ENCODE measurements at places on chromosomes 12 and 14. TPM values are rescaled to one million over a fixed set of nuclear protein-coding genes. Genes with fewer than 3 reads are reported as not detected.

Gene INHBC
- total RNA-seq: not detected

Gene SDR9C7
- not detected for total RNA-seq

Gene CCDC184
- total RNA-seq: 0.22 TPM

Gene GPHB5
- total RNA-seq: not detected

Gene ADCY6
- 54.9 TPM for total RNA-seq

Gene MMP14
- total RNA-seq: 486 TPM

Gene EEF1AKMT3
- 14.8 TPM for total RNA-seq

DNA sequence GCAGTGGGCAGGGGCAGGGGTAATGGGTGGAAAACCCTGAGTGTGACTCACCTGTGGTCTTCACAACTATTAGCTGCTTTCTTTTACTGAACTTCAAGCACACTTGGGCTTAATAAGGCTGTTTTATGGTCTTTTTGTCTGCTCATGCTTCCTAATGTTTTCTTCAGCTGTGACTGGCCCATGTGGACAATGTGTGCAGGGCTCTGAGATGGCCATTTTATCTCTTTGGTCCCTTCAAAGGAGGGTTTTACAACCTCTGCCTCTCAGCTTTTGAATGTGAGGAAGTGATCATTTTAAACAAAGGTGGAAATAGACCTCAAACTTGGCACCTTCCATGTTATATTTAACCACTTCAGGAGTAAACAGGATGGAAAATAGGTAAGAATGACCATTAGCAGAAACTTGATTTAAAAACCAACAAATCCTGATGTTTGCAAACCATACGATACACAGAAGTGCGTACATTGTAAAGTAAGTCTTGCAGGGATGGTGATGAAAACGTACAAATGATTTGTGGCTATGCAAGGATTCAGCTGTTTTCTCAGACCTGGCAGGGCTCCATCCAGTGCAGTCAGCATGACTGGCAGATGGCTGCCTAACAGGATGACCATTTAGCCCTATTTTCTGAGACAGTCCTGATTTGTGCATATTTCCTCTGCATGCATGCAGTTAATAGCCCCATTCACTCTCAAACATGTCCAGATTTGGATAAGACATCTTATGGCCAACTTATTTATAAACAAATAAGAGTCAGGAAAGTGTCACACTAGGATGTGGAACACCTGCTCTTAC, 103.2 kb downstream of the SLC38A4 start:
- no peaks in the 10 kb centered on the region for H3K36me3 ChIP-seq
- DNase-seq: no peak
- no peaks in the 10 kb centered on the region for H3K27me3 ChIP-seq
- H3K4me3 ChIP-seq: no peak overlapping the region
- no peak overlapping the region for H3K27ac ChIP-seq

- H3K4me1 ChIP-seq: peaks cover 10% of the 10 kb centered on the region
- H3K4me3 ChIP-seq: no peak overlapping the region
- H3K27me3 ChIP-seq: peaks cover 8% of the 10 kb centered on the region
- no peak for DNase-seq
- H3K27ac ChIP-seq: no peak overlapping the region
Observed at GRCh38 chr12:122208073-122208820, 4.7 kb downstream of the B3GNT4 start.

DNA sequence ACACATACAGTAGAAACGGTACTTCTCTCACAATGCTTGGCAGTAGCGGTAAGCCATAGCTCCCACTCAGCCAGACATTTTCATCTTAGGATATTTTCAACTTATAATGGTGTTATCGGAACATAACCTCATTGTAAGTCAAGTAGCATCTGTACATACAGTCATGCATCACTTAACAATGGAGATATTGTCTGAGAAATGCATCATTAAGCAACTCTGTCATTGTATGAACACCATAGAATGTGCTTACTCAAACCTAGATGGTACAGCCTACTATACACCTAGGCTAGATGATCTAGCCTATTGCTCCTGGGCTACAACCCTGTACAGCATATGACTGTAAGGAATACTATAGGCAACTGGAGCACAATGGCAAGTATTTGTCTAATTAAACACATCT, 40.8 kb downstream of the RPS6KA5 start:
- H3K36me3 ChIP-seq: no peaks in the 10 kb centered on the region
- H3K4me1 ChIP-seq: no peaks in the 10 kb centered on the region
- no peak overlapping the region for H3K27ac ChIP-seq

GRCh38 chr14:58987591-58987990, 200.9 kb upstream of the DAAM1 start:
- no peak for DNase-seq
- H3K4me3 ChIP-seq: no peak overlapping the region
- H3K36me3 ChIP-seq: no peaks in the 10 kb centered on the region
- H3K27me3 ChIP-seq: no peaks in the 10 kb centered on the region

- no peak for DNase-seq
- H3K27me3 ChIP-seq: no peaks in the 10 kb centered on the region
- peaks cover 1% of the 10 kb centered on the region for H3K36me3 ChIP-seq
Observed at GRCh38 chr14:31968107-31968810, 108.8 kb upstream of the ARHGAP5 start.

- H3K4me3 ChIP-seq: no peak overlapping the region
- H3K4me1 ChIP-seq: peaks cover 2% of the 10 kb centered on the region
- peak overlapping the region; percentile 54 for H3K27ac ChIP-seq
- no peaks in the 10 kb centered on the region for H3K27me3 ChIP-seq
Observed at GRCh38 chr12:14249368-14249767, 116.1 kb upstream of the ATF7IP start.

DNA sequence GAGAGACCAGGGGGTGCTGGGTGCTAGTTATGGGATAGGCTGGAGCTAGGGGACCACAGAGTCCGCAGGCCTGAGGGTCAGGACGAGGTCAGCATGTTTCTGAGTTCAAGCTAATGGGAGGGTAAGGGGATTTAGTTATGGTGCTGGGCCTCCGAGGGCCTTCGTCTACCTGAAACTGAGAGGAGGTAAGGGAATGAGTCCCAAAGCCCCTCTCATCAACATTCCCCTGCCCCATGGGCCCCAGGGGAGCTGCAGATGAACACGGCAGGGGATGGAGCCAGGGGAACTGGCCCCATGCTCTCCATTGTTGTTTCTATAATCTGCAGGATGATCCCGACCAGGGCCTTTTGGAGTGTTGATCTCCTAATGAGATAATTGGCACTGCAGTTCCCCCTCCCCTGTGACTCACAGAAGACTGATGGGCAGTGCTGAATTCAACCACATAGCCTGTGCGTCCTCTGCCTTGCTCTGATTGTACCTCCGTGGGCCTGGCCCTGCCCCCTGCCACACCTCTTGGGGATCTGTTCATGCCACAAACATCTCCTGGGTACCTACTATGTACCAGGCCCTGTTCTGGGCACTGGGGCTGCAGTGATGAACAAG, 21.4 kb downstream of the FAIM2 start:
- no peak overlapping the region for H3K4me3 ChIP-seq
- no peaks in the 10 kb centered on the region for H3K4me1 ChIP-seq
- DNase-seq: peak; percentile 39
- H3K27me3 ChIP-seq: peaks cover 25% of the 10 kb centered on the region
- peaks cover 2% of the 10 kb centered on the region for H3K36me3 ChIP-seq
- H3K27ac ChIP-seq: no peak overlapping the region

- no peak overlapping the region for H3K4me3 ChIP-seq
- no peak for DNase-seq
- H3K27me3 ChIP-seq: no peaks in the 10 kb centered on the region
- H3K27ac ChIP-seq: no peak overlapping the region
- H3K36me3 ChIP-seq: peaks cover 17% of the 10 kb centered on the region
Observed at GRCh38 chr12:53166837-53167236, 13.7 kb upstream of the ZNF740 start.

DNA sequence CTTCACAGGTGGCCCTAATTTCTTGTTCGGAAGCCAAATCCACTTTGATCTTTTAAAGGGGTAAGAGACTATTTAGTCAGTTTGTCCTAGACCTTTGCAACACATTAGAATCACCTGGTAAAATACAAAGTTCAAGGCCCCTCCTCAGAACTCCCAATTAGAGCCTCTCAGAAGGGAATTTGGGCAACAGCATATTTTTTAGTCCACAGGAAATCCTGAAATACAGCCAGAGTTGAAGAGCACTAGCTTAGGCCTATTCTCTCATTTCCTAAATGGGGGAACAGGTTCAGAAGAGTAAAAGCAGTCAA, 151.3 kb upstream of the FSCB start:
- no peaks in the 10 kb centered on the region for H3K4me1 ChIP-seq
- H3K4me3 ChIP-seq: no peak overlapping the region
- peaks cover 2% of the 10 kb centered on the region for H3K27me3 ChIP-seq
- no peak for DNase-seq

GRCh38 chr12:17301544-17301943, 695.6 kb upstream of the LMO3 start:
- H3K27me3 ChIP-seq: no peaks in the 10 kb centered on the region
- H3K36me3 ChIP-seq: no peaks in the 10 kb centered on the region
- H3K4me3 ChIP-seq: no peak overlapping the region
- H3K27ac ChIP-seq: no peak overlapping the region
- DNase-seq: no peak

DNA sequence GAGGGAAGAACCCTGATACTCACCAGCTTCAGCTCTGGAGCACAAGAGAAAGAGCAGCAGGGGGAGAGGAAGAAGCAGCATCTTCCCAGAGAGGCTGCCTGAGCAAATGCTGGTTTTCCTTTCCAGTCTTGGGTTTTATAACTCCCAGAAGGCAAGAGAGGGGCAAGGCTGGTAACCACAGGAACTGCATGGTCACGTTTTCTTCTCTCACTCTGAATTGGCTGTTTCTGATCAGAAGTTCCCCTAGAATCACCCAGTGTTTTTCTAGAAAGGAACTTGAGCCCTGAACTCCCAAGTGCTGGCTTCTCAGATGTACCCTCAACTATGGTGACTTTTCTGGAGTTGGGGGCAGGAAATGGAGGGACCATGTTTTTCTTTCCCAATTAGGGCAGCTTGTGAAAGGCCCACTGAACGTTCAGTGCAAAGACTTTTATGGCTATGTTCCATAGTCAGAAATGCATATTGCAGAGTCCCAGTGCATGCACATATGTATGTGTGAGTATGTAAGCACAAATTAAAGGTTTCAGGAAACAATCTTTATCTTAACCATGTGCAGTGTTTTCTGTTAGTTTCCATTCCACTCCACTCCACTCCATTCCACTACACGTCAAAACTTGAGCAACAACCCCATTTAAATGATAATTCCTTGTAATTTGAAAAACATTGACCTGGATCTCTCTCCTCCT, at the start of gene CMA1:
TSS of gene CMA1 (minus strand) at position 111 of the 686 bp plus-strand sequence. CDS start at position 81, 30 bp downstream.
- no peak within 1 kb of the TSS for H3K4me3 ChIP-seq
- DNase-seq: no peak
- no peaks in the 10 kb centered on the region for H3K4me1 ChIP-seq
- H3K36me3 ChIP-seq: no peaks in the 10 kb centered on the region
- H3K27ac ChIP-seq: no peak within 1 kb of the TSS
- H3K27me3 ChIP-seq: peaks cover 5% of the 10 kb centered on the region

DNA sequence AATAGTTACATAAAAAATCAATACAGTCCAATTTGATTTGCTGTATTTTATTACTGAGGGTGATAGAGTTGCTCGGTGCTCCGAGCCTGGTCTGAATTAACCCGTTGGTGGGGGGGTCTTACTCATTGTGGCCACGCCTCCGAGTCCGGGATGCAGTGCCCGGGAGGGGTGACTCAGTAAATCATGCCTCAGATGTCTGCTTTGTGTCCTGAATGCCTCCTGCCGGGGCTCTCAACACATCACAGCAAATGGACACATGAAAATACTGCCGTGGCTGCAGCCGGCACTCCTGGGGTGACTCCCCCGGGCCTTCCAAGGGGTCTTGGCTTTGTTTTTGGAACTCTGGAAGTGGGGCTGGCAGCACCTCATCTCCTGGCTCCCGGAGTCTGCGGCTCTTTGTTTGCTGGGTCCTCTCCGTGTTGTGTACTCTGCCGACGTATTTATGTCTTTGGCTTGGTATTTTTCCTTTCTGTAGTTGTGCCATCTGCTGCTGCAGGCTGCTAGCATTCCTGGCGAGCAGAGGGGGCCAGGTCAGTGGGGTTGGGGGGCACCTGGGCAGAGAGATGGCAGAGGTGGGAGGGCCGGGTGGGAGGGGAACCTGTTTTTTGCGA, 129.0 kb downstream of the AACS start:
- no peak overlapping the region for H3K4me3 ChIP-seq
- H3K27ac ChIP-seq: no peak overlapping the region
- H3K27me3 ChIP-seq: peaks cover 54% of the 10 kb centered on the region

- no peak for DNase-seq
- H3K4me3 ChIP-seq: no peak overlapping the region
- no peak overlapping the region for H3K27ac ChIP-seq
- peaks cover 9% of the 10 kb centered on the region for H3K4me1 ChIP-seq
- H3K27me3 ChIP-seq: no peaks in the 10 kb centered on the region
Observed at GRCh38 chr12:56031987-56032386, 9.7 kb upstream of the RPS26 start.

DNA sequence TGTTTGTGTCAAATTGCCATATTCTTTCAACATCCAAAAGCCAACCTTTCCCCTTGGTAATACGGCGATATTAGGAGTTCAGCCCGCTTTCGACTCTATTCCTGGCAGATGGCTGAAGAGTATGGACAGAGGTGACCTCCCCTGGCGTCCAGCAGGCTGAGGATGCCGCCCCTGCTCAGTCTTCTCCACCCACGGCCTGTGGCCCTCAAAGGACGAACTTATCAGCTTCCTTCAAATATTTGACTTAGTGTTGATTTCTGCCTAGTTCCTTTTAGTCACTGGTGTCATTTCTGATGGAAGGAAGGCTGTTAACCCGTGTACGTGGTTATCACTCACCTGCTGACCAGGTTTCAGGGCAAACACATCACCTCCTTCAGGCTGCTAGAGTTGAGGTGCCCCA, 65.0 kb downstream of the TESC start:
- no peak overlapping the region for H3K27ac ChIP-seq
- H3K4me3 ChIP-seq: no peak overlapping the region
- no peaks in the 10 kb centered on the region for H3K27me3 ChIP-seq
- DNase-seq: no peak

DNA sequence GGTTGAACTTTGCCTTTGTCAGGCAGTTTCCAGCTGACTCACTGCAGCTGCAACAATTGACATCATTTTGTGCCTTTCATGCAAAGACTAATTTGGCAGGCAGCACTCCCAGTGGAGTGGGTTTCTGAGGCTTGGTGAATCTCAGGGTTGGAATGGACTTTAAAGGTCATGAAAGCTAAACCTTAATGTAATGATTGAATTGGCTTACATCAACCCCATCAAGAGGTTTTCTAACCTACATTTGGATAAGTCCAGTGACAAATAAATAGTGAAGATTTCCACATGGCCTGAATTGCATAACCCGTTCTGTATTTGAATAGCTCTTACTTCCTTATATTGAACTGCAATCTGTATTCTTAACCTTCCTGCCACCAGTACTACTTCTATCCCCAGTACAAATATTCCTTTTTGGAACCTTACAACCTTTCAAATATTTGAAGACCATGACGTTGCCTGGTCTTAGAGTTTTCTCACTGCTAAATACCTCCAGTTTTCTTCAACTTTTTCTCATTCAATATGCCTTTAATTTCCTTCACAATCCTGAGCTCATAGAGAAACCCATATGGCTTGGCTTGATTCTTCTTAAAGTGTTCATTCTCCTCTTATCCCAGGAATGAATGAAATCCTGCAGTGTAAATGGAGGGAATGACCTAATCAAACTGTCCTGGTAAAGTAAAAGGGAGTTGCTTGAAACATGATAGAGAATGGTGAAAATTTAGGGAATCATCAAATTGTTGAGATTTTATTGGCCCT, 168.1 kb upstream of the NOVA1 start:
- no peaks in the 10 kb centered on the region for H3K4me1 ChIP-seq
- no peak overlapping the region for H3K4me3 ChIP-seq
- no peak for DNase-seq
- H3K36me3 ChIP-seq: no peaks in the 10 kb centered on the region
- no peak overlapping the region for H3K27ac ChIP-seq
- no peaks in the 10 kb centered on the region for H3K27me3 ChIP-seq

GRCh38 chr14:39055786-39056474, 47.1 kb downstream of the SEC23A start:
- no peaks in the 10 kb centered on the region for H3K27me3 ChIP-seq
- H3K27ac ChIP-seq: no peak overlapping the region
- peaks cover 6% of the 10 kb centered on the region for H3K4me1 ChIP-seq
